ENCODE measurements at places on chromosomes 13 and 19. TPM values are rescaled to one million over a fixed set of nuclear protein-coding genes. Genes with fewer than 3 reads are reported as not detected.

GRCh38 chr19:44772959-44773358 is 4.7 kb upstream of the CBLC start:
- peaks cover 3% of the 10 kb centered on the region for H3K4me1 ChIP-seq
- no peaks in the 10 kb centered on the region for H3K36me3 ChIP-seq
- no peak for DNase-seq

DNA sequence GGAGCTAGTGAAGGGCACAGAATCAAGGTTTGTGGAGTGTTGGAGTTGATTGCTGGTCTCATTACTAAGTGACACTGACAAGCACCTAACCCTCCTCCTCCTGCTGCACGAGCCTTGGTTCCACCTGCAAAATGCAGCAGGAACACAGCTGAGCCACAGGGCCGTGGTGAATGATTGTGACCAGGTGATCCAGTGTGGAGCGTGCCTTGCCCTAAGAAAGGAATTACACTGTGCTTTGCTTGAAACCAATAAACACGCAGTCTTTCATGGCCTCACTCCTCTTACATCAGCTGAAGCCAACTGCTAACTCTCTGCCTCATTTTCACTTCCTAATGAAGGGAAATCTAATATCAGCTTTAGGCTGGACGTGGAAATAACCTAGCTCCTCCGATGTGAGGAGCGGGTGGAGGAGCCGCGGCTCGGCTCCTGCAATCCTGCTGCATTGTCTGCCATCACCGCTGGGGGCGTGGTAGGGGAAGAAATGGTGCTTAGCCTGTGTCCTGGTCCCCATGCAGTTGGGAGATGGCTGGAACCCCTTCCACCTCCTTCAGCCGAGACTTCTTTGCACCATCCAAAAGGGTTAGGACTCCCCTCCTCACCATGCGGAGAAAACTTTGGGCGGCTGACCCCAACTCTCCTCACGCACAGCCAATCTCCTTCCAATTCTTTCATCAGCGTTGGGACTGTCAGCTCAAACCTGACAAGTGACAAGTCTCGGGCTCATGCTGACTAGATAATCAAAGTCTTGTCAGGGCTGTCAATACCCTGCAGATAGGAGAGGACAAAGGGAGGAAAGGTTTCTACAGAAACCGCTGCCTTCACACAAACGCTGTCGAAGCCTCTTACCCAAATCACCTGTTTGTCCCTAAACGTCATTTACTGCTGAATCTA is 427.9 kb downstream of the ZNF536 start:
- DNase-seq = peak; percentile 42
- no peaks in the 10 kb centered on the region for H3K4me1 ChIP-seq
- peaks cover 12% of the 10 kb centered on the region for H3K27me3 ChIP-seq
- no peaks in the 10 kb centered on the region for H3K36me3 ChIP-seq

The VAV1 gene
- polyA plus RNA-seq = 2.0 TPM

DNA sequence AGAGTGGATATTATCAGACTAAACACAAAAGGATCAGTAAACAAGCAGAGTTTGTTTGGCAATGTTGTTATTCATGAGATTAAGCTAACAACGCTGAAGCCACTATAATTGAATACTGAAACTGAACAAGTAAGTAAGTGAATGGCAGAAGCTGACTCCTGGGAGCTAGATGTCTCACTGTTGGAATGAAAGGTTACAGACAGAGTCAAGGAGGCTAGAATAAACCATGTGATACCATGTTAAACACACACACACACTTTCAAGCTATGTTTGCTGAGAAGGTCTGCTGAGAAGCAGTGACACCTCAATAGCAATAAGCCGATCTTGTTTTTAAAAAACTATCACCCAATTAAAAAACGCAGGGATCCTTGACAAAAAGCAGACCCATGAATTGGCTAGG is 1609.4 kb upstream of the MIR17HG start:
- no peak for DNase-seq
- H3K36me3 ChIP-seq = no peaks in the 10 kb centered on the region
- no peaks in the 10 kb centered on the region for H3K27me3 ChIP-seq

The CIC gene
- polyA plus RNA-seq = 40.0 TPM

Data from left lung (tissue), 14 donors.